ENCODE measurements at places on chromosomes 7 and 10.

DNA sequence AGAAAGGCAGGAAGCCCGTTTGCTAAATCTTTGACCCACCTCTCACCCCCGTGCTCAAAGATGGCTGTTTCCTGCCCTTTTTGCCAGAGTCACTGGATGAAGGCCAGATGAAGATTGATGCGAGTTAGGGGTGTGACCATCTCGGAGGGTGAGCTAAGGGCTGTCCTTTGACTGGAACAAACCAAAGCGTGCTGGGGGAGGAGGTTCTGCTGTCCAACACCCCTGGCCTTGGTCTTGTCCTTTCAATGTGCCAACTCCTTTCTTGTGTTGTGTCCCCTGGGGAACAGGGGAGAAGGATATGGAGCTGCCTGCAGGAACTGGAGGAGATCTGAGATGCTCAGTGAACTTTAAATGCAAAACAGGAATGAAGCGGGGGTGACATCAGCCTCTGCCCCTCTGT lies 90.3 kb upstream of the ADAM12 start:
- DNase-seq, result no peak

DNA sequence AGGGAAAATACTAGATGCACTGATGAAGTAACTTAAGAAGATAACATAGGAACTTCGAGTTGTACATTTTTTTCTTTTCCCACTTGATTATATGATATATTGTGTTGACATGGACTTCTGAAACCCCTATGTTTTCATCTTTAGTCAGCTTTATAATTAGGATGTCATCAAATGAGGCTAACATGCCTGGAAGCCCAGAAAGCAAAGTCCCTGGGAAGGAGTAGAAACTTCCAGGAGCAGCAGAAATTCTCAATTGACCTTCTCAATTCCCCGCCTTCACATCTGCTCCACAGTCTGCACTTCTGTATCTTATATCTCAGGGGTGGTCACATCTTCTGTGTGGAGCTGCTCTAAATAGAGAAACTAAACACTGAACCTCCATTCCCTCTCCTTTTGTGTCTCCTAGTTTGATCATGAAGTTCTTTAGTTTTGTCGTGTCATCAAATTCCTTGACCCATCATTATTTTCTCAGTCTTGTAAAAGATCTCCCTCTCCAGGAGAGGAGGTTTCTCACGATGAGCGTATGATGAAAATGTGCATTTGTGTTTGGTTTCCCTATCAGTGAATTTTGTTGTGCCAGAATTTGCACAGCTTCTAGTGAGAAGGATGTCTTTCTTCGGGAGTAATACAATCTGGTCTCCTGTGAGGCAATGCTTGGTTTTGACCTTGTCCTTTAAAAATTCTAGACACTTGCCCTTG lies 303.3 kb downstream of the SUGCT start:
- no peak for DNase-seq

- no peak for DNase-seq
Measured at GRCh38 chr7:74405899-74406512, 47.7 kb upstream of the GTF2IRD1 start.

DNA sequence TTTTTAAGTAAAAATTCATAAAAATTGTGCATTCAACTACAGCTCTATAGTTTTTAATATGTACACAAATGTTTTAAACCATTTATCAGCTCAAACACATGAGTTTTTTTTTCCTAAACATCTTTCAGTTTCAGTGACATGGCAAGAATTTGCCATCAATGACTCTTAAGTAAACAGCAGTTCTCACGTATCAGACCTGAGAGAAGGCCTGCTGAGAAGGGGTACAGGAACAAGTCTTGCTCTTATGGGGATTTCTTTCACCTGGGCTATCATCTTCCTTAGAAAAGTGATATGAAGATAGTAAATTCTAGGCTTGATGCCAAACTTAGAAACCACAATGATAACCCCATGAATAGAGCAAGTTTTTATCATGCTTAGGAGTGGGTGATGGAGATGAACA lies 467.8 kb downstream of the ARL4A start:
- DNase-seq, result no peak

DNA sequence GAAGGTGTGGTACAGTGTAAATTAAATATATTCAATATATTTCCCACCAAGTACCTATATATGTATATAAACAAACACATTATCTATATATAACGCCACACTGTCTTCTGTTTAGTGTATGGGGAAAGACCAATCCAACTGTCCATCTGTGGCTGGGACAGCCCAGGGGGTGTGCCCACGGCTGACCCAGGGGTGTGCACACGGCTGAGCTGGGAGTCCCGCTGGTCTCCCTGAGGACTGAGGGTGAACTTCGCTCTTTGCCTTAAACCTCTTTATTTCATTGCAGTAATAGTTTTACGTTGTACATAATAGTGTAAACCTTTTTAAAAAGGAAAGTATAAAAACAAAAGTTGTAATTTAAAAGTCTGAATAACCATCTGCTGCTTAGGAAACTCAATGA lies 6.3 kb downstream of the EN2 start:
- DNase-seq, result no peak

Data from activated T-cell treated with anti-CD3 and anti-CD28 coated beads for 48 hours (primary cell).